ENCODE measurements at places on chromosomes 5 and 9.
A peak's percentile ranks its signal among the peaks of the same experiment; 100 is the strongest.

- DNase-seq: no peak
Observed at GRCh38 chr5:55052383-55052931, 28.4 kb downstream of the GZMK start.

DNA sequence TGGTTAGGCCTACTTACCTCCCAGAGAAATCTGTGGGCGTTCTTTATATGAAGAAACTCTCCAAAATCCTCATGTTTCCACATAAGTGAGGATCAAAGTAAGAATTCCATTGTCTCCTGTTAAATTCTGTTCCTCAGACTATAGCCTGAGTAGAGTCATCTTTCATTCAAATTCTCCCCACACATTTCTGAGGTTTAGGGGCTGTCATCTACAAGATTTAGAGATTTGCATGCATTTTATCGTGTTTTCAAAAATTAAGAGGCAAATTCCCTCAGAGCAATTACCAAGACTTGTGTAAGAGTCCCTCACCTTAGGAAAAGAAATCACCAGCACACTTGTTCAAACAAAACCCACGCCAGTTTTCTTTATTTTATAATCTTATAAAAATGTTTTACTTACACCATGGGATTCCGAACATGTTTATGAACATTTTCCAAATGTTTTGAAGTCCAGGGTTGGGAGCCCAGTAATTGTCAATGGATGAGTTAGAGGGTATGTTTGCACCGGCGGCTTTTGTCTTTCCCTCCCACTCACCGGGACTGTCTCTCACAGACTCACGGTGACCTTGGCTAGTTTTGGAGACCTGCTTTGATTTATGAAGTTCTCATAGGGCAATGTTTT lies 367.6 kb downstream of the ENC1 start:
- no peak for DNase-seq

- no peak for DNase-seq
Observed at GRCh38 chr5:40683305-40683704, 3.6 kb downstream of the PTGER4 start.

GRCh38 chr5:32278406-32278805 lies 34.3 kb downstream of the MTMR12 start:
- peak; percentile 14 for DNase-seq

DNA sequence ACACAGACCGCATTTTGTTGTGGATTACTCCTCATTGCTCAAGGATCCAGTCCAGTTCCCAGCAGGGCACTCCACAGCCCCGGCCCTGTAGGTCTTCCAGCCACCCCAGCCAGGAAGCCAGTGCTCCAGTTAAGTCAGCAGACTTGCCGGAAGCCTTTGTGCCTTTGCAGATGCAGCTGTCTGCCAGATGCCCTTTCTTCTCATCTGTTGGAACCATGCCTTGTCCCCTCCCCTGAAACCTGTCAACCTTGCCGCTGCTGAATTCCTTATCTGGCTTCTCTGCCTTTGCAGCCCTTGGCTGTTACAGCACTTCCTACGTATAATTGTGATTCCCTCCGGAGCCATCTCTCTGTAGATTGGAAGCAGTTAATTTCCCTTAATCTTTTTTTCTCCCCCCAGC lies 28.4 kb downstream of the PSAT1 start:
- no peak for DNase-seq

GRCh38 chr5:143094087-143094521 lies 309.4 kb downstream of the NR3C1 start:
- DNase-seq: no peak

DNA sequence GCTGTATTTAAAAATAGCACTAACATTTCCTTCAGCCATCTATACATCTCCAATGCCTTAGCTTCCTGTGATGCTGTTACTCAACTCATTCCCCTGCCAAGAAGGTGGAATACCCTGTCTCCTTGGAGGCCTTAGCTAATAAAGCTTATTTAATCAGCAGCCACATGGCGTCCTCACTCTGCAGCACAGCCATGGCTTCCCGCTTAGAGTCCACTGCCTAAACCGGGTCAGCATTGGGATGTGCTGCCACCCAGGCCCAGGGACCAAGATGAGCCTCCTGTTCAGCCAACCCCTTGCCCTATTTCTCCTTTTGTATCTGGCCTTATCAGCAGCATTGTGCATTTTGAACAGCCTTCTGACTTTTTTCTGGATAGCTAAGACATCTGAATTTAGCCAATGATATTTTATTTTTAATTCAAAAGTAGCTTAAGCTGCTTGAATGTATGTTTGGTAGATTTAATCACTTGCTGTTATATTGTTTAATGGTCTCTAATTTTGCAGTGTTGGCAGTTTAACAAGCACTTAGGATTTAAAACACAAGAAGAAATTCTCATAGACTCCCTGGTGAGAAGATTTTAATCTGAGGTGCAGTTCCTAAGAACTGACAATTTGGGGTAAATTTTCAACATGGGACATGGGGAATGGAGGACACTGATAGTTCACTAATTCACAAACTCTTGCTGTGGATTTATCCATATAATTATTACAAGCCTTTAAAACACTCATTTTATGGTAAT lies 113.0 kb downstream of the RPS23 start:
- no peak for DNase-seq

DNA sequence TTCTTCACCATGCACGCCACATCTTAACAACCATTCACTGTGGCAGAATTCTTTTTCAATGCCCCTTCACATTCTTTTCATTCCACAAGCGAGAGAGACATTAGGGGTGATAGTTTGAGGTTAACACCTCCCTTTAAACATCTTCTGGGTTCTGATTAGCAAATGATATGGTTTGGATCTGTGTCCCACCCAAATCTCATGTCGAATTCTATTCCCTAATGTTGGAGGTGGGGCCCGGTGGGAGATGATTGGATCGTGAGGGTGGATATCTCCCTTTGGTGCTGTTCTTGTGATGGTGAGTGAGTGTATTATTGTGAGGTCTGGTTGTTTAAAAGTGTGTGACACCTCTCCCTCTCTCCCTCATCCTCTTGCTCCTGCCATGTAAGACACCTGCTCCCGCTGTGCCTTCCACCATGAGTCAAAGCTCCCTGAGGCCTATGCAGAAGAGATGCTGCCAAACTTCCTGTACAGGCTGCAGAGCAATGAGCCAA lies 46.1 kb upstream of the RAI14 start:
- DNase-seq: no peak

Measured in activated CD4-positive, alpha-beta T cell treated with anti-CD3 and anti-CD28 coated beads, Interleukin-2, amount 10 ng/mL, durations not matched to agents 7 days and 5 days (primary cell).